Liver (tissue), 10 donors: ENCODE measurements at places on chromosomes 11 and 22.

- H3K4me1 ChIP-seq = no peaks in the 10 kb centered on the region
- DNase-seq = no peak
- H3K27ac ChIP-seq = no peak overlapping the region
These were observed 906.1 kb upstream of the RAG2 start for GRCh38 chr11:37504060-37504611.

- no peak overlapping the region for H3K4me3 ChIP-seq
- no peak overlapping the region for H3K27ac ChIP-seq
- H3K36me3 ChIP-seq = no peaks in the 10 kb centered on the region
- no peak for DNase-seq
- no peaks in the 10 kb centered on the region for H3K4me1 ChIP-seq
- no peaks in the 10 kb centered on the region for H3K27me3 ChIP-seq
These were observed 1.2 kb upstream of the SLN start for GRCh38 chr11:107713009-107713408.

DNA sequence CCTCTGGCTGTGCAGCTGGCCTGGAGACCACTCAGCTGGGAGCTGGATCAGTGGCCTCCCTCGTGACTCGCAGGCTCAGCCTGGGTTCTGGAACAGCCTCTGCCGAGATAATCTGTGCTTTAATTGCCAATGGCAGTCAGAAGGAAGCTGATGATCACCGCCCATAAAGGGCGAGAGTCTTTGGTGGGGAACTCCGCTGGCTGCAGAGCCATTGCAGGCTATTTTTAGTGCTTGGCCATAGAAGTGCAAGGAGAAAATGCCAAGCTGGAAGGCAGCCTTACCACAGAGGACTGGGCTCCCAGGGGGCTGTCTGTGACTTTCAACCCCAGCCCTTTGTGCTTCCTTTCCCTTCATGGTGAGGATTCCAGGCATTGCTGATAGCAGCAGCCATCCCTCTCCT lies 62.2 kb upstream of the TENM4 start:
- DNase-seq = no peak
- H3K4me1 ChIP-seq = no peaks in the 10 kb centered on the region
- H3K4me3 ChIP-seq = no peak overlapping the region
- H3K36me3 ChIP-seq = no peaks in the 10 kb centered on the region
- no peaks in the 10 kb centered on the region for H3K27me3 ChIP-seq

- H3K27ac ChIP-seq = no peak overlapping the region
- DNase-seq = no peak
- no peak overlapping the region for H3K4me3 ChIP-seq
- no peaks in the 10 kb centered on the region for H3K36me3 ChIP-seq
- no peaks in the 10 kb centered on the region for H3K4me1 ChIP-seq
These were observed 110.5 kb upstream of the NARS2 start for GRCh38 chr11:78685156-78685555.

- H3K4me3 ChIP-seq = no peak overlapping the region
- H3K36me3 ChIP-seq = no peaks in the 10 kb centered on the region
- H3K27me3 ChIP-seq = no peaks in the 10 kb centered on the region
- no peak overlapping the region for H3K27ac ChIP-seq
These were observed 24.6 kb upstream of the ACER3 start for GRCh38 chr11:76835928-76836612.

DNA sequence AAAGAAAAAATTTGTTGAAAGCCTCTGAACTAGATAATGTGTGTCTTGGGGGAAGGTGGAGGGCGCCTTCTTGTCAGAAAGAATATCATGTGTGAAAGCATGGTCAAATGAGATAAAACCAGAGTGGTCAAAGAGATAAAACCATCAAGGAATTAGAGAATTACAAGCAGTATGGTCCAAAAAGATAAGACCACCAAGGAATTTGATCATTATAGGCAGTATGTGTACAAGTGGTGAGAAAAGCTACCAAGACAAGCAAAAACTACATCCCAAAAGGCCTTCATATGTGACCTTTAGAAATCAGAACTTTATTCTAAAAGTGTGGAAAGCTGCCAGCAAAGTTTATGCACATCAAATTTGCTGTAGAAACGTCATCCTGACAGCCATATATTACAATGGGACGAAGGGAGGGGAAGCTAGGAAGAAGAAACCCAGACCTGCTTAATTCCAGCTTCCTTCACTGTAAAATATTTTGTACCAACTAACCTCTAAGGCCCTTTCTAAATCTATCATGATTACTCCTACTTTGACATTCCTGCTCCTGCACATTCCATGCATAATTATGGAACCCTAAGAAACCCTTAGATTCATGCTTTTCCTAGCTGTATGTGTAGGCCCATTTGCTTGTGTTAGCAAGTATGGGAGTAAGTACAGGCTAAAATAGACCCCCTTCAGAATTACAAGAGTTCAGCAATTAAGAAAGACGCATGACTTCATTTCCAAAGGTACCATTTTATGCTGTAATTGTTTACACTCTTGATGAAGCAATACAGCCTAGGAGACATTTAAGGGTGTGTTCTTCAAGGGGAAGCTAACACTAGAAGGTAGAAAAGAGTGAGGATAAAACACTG lies 51.6 kb downstream of the LGR4 start:
- H3K27ac ChIP-seq = peak overlapping the region; percentile 65
- no peaks in the 10 kb centered on the region for H3K36me3 ChIP-seq
- no peak for DNase-seq
- peaks cover 24% of the 10 kb centered on the region for H3K4me1 ChIP-seq
- H3K4me3 ChIP-seq = no peak overlapping the region
